Large intestine (tissue), 12 donors: ENCODE measurements at places on chromosomes 5 and 9.

- DNase-seq = no peak
Measured at GRCh38 chr5:18216729-18217128, 582.5 kb downstream of the TAF11L14 start.

- no peak for DNase-seq
Measured at GRCh38 chr5:133848341-133848811, 120.0 kb downstream of the C5orf15 start.

DNA sequence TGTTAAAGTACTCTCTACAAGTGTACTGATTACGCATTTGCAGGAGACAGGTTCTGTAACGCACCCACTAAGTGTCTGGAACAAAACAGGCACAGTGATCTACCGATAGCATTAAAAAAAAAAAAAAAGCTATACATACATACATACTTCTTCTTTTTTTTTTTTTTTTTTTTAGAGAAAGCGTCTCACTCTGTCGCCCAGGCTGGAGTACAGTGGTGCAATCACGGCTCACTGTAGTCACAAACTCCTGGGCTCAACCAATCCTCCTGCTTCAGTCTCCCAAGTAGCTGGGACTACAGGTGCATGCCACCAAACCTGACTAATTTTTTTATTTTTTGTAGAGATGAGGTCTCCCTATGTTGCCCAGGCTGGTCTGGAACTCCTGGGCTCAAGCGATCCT, 7.6 kb downstream of the KIF24 start:
- no peak for DNase-seq

GRCh38 chr9:71183251-71183650, 61.8 kb upstream of the TRPM3 start:
- DNase-seq = no peak

GRCh38 chr9:110977259-110977709, 61.0 kb downstream of the LPAR1 start:
- no peak for DNase-seq

GRCh38 chr5:58455480-58455879, 4.4 kb downstream of the PLK2 start:
- no peak for DNase-seq

GRCh38 chr9:105877721-105878120, 183.4 kb downstream of the TMEM38B start:
- DNase-seq = no peak

- peak; percentile 50 for DNase-seq
Measured at GRCh38 chr9:84170521-84171141, 169.9 kb downstream of the SLC28A3 start.

- DNase-seq = no peak
Measured at GRCh38 chr9:90129446-90129845, 513.2 kb downstream of the DIRAS2 start.

GRCh38 chr5:146751781-146752401, 126.7 kb downstream of the PPP2R2B start:
- DNase-seq = no peak

- DNase-seq = no peak
Measured at GRCh38 chr9:98529841-98530240, 178.9 kb downstream of the GABBR2 start.

- DNase-seq = no peak
Measured at GRCh38 chr5:141753971-141754713, 72.1 kb upstream of the ARAP3 start.

- DNase-seq = no peak
Measured at GRCh38 chr9:105339849-105340248, 95.4 kb downstream of the SLC44A1 start.

GRCh38 chr5:144281784-144282183, 111.1 kb downstream of the KCTD16 start:
- DNase-seq = no peak

- DNase-seq = no peak
Measured at GRCh38 chr5:8360012-8360411, 491.1 kb downstream of the MTRR start.

GRCh38 chr5:128276537-128277216, 193.1 kb downstream of the SLC12A2 start:
- DNase-seq = no peak

DNA sequence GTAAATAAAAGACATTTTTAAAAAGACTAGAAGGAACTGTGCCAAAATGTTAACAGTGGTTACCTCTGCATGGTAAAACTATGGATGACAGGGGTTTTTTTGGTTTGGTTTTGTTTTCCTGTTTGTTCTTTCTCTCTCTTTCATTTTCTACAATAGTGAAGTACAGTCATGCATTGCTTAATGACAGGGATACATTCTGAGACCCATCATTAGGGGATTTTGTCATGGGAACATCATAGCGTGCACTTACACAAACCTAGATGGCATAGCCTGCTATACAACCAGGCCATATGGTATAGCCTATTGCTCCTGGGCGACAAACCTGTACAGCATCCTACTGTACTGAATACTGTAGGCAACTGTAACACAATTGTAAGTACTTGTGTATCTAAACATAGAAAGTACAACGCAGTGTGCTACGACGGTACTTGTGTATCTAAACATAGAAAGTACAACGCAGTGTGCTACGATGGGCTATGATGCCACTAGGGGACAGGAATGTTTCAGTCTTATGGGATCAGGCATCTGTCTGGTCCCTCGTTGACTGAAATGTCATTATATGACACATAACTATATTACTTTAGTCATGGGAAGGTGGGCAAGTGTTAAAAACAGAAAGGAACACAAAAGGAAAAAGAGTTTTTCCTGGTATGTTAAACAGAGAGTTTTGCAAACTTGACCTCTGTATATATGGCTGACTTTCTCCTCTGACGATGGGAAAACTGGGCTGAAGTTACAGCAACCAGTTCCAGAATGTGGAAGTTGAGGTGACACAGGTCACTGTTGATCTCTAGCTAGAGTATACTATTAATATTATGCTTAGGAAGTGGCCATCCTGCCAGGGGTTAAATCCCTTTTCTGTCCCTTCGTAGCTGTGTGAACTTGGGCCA, 7.4 kb upstream of the ADAM19 start:
- DNase-seq = no peak

DNA sequence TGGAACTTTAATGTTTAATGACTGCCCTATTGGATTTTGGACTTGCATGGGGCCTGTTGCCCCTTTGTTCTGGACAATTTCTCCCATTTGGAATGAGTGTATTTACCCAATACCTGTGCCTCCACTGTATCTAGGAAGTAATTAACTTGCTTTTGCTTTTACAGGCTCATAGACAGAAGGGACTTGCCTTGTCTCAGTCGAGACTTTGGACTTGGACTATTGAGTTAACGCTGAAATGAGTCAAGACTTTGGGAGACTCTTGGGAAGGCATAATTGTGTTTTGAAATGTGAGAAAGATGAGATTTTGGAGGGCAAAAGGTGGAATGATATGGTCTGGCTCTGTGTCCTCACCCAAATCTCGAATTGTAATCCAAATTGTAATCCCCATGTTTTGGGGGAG, 368.2 kb downstream of the PDE4D start:
- peak; percentile 70 for DNase-seq

DNA sequence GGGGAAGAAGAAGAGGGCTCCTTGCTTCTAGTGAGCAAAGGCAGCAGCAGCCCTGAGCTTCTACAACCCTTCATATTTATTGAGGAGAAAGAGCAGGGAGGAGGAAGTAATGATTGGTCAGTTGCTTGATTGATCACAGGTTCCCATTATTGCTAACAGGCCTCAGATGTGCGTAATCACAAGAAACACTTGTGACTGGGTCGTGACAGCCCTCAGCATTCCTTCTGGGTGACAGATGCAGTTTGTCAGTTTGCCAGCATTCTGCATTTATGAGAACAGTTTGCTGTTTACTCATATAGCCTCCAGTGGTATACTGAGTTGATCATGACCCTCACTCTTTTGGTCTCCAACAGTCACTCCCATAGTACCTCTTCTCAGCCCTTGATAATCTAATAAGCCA, 111.5 kb upstream of the TNC start:
- no peak for DNase-seq

- peak; percentile 55 for DNase-seq
Measured at GRCh38 chr9:15426019-15426418, 3.3 kb downstream of the SNAPC3 start.

DNA sequence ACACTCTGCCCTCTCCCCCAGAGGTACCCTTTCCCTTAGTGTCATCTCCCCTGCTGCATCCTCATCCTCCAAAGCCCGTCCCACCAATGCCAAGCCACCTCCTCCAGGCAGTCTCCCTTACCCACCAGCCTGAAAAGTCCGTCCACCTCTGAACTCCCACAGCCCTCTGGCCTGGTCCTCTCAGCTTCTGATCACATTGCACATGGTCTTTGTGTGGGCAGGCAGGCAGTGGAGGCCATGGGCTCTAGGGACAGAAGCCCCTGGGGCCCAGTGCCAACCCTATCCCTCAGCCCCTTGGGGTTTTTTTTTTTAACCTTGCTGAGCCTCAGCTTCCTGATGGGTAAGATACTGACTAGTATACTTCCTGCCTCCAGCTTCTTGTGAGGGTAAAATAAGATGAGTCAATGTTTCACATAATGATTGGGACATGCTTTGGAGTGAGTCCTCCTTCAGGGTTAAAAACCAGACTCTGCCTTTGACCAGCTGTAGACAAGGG, 19.4 kb downstream of the CSF1R start:
- no peak for DNase-seq

- no peak for DNase-seq
Measured at GRCh38 chr9:18189871-18190670, 283.9 kb upstream of the ADAMTSL1 start.

DNA sequence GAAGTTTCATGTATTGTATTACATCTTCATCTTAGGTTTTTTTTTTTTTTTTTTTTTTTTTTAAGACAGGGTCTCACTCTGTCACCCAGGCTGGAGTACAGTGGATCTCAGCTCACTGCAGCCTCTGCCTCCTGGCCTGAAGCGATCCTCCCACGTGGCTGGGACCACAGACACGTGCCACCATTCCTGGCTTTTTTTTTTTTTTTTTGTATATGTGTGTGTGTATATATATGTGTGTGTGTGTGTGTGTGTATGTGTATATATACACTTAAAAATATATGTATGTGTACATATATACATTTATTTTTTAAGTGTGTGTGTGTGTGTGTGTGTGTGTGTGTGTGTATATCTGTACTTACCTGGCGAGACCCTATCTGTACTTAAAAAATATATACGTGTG, 6.6 kb downstream of the DMXL1 start:
- DNase-seq = no peak

DNA sequence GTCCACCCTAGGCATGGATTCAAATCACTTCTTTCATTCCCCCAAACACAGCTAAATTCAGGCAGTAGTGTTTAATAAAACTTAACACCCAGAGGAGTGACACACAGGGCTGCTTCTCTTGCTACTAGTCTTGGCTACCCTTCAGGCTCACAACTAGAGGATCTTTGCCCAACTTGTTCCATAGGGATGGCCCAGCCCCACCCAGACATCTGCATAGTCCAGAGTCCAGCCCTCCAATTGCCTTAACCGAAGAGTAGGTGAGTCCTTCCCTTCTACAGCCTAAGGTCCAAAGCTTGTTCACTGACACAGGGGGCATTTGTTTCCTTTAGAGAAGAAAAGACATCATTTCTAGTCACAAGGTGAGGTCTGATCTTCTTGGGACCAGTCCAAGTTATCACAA, 15.2 kb upstream of the RXFP3 start:
- no peak for DNase-seq

DNA sequence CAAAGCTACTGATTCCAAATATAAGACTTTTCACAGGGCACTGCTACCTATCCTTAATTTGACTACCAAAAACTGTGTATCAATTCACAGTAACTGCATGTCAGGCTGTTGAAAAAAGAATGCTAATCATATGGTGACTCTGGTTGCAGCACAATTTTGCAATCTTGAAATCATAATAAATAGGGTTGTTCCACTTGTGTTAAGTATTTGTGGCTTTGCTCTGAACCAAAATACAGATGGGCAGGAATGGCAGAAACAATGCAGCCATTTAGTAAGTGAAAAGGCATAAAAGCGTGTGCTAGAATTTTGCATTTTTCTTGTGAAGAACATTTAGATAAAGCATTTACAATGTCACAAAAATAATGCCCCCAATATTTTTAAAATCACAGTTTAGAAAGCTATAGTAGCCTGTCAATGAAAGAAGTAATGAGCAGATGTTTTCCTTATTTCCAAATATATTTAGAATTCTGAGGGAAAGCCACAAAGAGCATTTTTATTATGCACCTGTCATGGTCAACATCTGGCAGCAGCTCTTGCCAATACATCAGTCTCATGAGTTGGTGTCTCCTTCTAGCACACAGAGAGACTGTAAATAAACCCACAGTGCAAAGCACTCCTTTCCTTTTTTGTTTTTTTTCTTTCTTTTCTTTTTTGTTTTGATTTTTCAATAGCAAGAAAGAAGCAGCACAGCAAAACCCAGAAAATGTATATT, 54.8 kb upstream of the PAM start:
- DNase-seq = no peak

DNA sequence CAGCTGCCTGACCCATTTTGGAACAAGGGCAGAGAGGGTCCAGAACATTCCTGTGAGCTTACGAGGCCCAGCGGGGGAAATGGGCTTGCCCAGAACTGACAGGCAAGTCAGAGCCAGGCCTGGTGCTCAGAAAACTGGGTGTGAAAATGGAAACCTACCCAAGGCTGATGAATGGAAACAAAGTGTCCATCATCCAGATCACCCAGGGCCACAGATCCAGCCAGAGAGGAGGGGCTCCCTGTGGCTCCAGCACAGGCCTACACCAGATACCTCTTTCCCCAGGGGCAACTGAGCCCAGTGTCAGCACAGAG, 3.1 kb downstream of the CLTB start:
- DNase-seq = no peak

DNA sequence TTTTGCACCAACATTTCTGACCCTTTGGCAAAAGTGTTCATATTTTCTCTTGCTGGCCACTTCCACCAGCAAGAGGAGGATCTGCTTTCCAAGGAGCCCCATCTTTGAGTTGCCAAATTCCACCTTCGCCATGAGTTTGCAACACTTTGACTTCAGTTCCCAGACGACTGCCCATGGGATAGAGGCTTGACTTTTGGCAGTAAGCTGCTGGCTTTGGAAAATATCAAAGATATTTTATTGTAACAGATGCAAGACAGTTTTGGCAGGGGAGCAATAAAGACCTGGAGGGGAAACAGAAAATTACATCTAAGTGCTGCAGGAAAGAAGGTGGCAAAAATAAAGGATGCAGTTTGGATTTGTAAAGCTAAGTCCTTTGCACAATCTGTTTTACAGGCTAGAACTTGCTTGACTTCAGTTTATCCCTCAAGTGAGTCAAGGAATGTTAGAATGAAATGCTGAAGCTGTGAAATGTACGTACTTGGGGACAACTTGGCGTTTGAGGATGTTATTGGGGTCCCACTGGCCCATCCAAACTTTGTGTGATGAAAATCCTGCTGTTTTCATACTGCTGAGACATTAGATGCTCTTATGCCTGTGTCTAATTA, 232.9 kb downstream of the GOLPH3 start:
- DNase-seq = no peak

- DNase-seq = no peak
Measured at GRCh38 chr9:2281031-2281802, 266.1 kb downstream of the SMARCA2 start.

GRCh38 chr5:146851133-146851532, 27.4 kb downstream of the PPP2R2B start:
- DNase-seq = no peak

- DNase-seq = no peak
Measured at GRCh38 chr5:168502563-168503237, 16.4 kb downstream of the RARS1 start.

GRCh38 chr5:57675236-57675635, 192.6 kb upstream of the ACTBL2 start:
- DNase-seq = no peak

- no peak for DNase-seq
Measured at GRCh38 chr9:136075881-136076678, 19.0 kb downstream of the NACC2 start.

GRCh38 chr5:95590880-95591279, 29.0 kb upstream of the GPR150 start:
- no peak for DNase-seq

GRCh38 chr5:78985116-78985724, at the start of gene ARSB:
Gene ARSB (minus strand): TSS chr5:78985310. CDS start chr5:78985248, 62 bp downstream.
- DNase-seq = no peak
